ENCODE measurements at places on chromosomes 6 and 20.

- DNase-seq, result no peak
Observed at GRCh38 chr20:34367155-34367554, 4.1 kb downstream of the ITCH start.

DNA sequence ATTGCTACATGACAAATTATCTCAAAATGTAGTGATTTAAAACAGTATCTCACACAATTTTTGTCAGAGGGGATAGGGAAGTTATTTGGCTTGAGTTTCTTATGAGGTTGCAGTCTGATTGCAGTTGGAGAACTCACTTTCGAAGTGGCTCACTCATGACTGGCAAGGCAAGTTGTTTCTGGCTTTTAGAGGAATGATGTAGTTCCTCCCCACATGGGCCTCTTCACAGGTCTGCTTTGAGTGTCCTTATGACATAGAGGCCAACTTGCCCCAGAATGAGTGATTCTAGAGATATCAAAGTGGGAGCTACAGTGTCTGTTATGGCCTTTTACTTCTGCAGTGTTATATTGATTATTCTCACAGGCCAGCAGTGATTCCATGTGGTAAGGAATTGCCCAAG lies 6.1 kb downstream of the DOP1A start:
- DNase-seq, result no peak

GRCh38 chr6:14273191-14273590 lies 155.6 kb downstream of the CD83 start:
- DNase-seq, result no peak

DNA sequence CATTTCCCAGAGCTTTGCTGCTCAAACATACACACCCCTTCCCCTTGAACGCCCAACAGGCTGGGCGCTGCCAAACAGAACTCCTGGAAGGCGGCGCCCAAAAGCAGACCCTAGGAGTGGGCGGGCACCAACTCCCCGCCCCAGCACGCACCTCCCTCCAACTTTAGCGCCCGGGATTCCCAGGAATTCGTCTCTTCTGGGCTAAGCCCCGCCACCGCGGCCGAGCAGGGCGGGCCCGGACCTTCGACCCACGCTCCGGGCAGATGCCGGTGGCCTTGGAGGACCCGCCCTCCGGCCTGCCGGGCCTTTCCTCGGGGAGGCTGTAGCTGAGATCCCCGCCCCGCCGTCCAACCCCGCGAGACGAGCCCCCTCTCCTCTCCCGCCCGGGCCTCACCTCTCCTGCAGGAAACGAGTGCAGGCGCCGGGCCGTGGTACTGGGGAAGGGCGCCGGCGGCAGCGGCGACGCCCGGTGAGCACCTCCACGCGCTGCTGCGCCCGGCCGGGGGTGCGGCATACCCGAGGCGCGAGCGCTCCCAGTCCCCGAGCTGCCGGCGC lies 659 bp downstream of the MCUR1 start:
- DNase-seq, result no peak

GRCh38 chr20:64210656-64211369 lies 44.7 kb upstream of the PCMTD2 start:
- DNase-seq, result no peak

DNA sequence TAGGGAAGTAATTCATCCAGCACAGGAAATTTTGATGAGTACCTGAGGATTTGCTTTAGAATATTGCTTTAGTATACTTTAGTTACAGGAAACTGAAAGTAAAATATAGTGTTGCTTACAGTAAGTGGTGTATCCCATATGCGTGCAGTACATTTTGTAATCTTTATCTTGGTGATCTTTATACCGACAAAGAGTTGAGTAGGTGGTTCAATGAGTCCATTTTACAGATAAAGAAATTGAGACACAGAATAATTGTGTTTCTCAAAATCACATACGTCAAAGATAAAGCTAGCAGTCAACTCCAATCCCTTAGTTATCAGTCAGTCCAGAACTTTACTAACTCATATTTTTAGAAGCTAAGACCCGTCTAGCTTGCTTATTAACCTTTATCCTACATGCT lies 65.8 kb upstream of the E2F3 start:
- no peak for DNase-seq

- no peak for DNase-seq
Observed at GRCh38 chr6:1697688-1698351, 88.1 kb downstream of the FOXC1 start.

DNA sequence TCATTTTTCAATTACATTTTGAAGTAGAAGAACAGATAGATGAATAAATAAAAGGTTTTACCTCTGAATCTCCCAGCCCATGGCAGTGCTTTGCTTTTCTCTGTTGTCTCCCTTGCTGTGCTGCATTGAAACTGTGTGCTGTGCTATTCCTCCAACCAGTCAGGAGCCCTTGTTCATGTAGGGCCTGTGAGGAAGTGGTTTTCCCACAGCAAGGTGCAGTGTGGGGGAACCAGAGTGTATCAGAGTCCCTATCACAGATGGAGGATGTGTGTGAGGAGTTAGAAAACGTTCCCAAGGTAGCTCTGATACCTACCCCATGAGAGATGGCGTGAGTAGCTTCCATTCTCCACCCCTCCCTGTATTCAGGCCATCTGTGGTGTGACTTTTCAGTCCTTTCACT lies 72.8 kb upstream of the RALGAPA2 start:
- DNase-seq, result no peak

DNA sequence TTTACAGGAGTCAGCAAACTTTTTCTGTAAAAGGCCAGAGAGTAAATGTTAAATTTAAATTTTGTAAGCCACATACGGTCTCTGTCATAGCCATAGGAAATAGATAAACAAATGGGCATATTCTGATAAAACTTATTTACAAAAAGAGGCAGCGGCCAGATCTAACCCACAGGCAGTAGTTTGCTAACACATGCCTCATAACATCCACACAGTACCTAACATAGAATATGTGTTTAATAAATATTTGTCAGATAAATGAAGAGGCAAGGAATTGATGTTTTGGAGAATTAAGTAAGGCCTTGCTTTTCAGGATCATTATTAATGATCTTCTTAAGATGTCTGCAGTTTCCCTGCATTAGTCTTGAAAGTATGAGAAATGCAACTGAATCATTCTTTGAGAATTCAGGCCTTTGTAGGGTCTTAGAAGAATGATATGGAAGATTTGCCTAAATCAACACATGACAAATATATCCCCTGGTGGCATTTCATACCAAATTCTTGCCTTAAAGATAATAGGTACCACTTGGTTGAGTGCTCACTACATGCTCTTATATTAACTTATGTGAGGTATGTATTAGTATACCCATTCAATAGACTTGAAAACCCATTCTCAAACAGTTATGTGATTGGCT lies 39.3 kb upstream of the TRAM2 start:
- DNase-seq, result no peak

DNA sequence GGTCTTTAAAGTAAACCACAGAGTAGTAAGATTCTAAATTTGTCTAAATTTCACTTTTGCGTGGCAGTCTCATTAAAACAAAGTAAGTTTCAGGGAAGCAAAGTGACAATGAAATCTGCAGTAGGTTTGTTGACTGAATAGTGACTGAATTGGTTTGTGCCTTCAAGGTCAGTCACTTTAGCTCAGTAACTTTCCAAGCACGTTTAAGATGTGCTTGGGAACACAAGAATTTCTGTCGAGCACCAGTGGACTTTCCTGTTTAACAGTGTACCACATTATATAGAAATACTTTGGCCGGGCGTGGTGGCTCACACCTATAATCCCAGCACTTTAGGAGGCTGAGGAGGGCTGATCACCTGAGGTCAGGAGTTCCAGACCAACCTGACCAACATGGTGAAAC lies 1.7 kb upstream of the CD24 start:
- no peak for DNase-seq

GRCh38 chr20:36202891-36203338 lies 33.4 kb upstream of the AAR2 start:
- no peak for DNase-seq

DNA sequence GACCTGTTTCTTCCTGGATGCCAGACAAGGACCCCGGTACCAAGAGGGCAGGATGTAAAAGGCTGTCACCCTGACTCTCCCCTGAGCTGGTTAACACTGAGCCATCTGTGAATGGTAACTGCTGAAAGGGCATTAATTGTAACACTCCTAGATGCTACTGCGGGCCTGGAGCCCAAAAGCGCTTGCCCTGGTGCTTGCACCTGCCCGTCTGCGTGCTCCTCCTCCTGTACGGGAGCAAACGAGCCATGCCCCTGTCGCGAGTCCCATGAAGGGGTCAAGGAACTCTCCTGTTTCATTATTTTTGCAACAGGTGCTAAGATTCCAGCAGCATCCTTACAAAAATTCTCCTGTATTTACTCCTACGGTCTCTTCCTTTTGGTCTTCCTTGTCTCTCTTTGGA lies 140.0 kb upstream of the LAMA2 start:
- DNase-seq, result no peak

GRCh38 chr20:59020938-59021551 lies 1.8 kb downstream of the TUBB1 start:
- DNase-seq, result no peak

DNA sequence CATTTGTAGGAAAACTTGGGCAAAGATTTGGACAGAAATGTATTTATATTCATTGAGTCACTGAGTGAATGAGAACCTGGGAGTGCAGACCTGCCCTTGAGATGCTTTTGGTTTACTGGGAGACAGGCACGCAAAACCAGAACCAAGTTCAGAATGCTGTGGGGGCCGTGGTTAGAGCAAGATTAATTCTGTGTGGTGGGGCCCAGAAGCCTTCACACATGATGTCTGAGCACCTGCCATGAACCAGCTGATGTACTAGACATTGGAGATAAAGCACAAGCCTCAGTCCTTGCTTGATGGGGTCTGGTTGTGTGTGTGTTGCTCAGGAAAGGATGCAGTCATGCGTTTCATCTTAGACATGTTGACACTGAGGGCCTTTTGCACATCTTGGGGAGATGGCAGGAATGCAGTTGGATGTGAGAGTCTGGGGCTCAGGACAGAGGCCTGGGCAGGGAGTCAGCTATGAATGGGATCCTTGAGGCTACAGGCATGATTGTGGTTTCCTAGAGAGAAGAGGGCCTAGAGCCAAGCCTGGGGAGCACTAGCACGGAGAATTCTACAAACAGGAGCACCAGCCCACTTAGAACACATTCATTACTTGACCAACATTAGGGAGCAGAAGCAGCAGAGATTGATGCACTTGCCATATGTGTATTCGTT lies 114.3 kb upstream of the TMEM181 start:
- no peak for DNase-seq

- no peak for DNase-seq
Observed at GRCh38 chr6:9830808-9831207, 584.1 kb downstream of the TFAP2A start.

GRCh38 chr6:144027932-144028587 lies 20.0 kb upstream of the PLAGL1 start:
- no peak for DNase-seq

Data from cortex of kidney (tissue), 1 donor.